CD4-positive, alpha-beta T cell treated with Interferon alpha-2 for 1 hour (primary cell): ENCODE measurements at places on chromosomes 2 and 18.

GRCh38 chr18:55324166-55324565 lies 263.8 kb downstream of the TCF4 start:
- DNase-seq: no peak

DNA sequence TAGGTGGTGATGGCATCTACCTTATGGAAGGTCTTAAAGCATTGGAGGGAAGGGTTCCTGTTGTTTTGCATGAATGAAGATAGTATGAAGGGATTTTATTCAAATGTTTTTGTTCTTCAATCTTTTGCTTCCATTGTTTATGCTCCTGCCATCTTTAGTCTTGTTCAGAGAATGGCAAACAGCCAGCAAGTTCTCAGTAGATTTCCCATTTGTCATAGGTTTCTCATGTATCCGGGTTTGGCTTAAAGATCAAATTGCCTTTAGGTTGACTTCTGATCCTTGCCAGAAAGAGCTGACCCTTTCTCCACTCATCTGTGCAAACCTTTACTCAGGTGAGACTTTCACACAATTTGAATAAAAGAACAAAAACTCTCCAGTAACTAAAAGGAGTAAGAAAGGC lies 44.2 kb upstream of the STAT4 start:
- no peak for DNase-seq

GRCh38 chr2:238627899-238628298 lies 201.2 kb downstream of the ASB1 start:
- DNase-seq: no peak

- no peak for DNase-seq
Observed at GRCh38 chr2:129906139-129906860, 73.2 kb upstream of the RAB6C start.

DNA sequence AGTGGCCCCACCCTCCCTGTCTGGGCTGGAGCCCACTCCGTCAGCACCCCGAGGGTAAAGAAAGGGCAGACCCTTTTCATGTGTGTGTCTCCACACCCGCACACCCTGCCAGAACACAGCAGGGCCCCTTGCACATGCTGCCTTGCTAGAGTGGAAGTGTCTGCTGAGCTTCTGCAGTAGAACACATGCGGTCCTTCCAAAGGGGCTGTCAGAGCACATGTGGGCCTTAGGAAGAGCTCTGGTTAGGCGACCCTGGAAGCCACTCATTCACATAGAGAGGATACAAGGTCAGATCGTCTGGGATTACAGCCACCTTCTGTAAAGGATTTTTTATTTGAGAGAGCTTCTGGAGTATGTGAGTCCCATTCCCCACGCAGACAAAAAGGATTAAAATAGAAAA lies 613.2 kb upstream of the RAB6C start:
- DNase-seq: no peak

- DNase-seq: no peak
Observed at GRCh38 chr2:96024336-96025193, 10.2 kb downstream of the GPAT2 start.

DNA sequence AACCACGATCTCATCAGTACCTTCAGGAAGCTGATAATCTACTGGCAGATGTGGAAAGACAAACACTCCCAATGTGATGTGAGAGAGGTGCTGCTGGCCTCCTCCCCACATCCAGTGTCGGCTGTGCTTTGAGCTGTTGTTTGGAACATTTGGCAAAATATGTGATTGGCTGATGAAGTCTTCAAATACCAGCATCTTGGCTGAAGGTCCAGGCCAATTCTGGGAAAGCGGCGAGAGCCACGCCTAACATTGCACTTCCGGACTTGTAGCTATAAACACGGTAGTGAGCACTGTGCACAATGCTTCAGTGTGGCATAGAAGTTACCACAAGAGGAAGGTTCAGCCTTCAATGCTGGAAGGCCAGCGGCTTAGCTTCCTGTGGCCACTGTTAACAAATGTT lies 198.8 kb downstream of the DCDC2C start:
- no peak for DNase-seq

GRCh38 chr2:106189325-106189724 lies 4.8 kb downstream of the UXS1 start:
- DNase-seq: no peak

DNA sequence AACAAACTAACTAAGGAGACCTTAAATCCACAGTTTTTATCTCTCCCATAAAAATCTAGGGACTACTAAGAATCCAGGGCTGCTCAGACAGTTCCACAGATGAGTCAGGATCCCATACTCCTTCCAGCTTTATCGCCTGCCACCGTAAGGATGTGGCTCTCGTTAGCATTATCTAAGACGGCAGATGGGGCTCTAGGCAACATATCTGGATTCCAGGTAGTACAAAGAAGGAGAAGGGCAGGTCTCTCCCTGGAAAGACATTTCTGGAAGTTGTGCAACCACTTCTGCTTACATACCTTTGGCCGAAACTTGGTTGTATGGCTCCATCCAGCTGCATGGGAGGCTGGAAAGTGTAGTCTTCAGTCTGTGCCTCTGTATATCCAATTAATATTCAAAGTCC lies 149.4 kb downstream of the SP3 start:
- DNase-seq: no peak

DNA sequence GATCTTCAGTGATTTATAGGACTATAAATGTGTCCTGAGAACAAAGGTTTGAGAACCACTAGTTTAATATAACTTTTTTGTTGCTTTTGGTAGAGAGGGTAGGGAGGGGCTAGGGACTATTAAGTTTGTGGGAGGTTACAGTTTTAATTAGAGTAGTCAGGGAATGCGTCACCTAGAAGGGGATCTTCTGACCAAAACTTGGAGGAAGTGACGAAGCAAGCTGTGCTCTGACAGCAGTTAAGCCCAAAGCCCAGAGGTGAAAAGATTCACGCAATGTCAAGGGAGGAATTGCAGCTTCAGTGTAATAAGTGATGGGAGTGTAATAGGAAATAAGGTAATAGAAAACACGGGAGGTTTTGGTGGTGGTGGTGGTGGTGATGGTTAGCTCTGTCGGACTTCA lies 8.1 kb downstream of the TDRD15 start:
- no peak for DNase-seq
